ENCODE measurements at places on chromosomes 2 and 18. TPM values are rescaled to one million over a fixed set of nuclear protein-coding genes. Genes with fewer than 3 reads are reported as not detected.

ACOXL gene
- total RNA-seq = not detected

RANBP2 gene
- 51.6 TPM for total RNA-seq

GPR75 gene
- total RNA-seq = 1.1 TPM

SH3YL1 gene
- 12.7 TPM for total RNA-seq

DSG4 gene
- total RNA-seq = not detected

CPS1 gene
- total RNA-seq = 49.3 TPM

HPCAL1 gene
- 343 TPM for total RNA-seq

ASIC4 gene
- not detected for total RNA-seq

TUBA4B gene
- not detected for total RNA-seq

ILKAP gene
- 20.5 TPM for total RNA-seq

ICOS gene
- total RNA-seq = not detected

MREG gene
- total RNA-seq = 5.7 TPM
